NCI-H1092 (cell line): ENCODE measurements at places on chromosomes 6 and 20.

DNA sequence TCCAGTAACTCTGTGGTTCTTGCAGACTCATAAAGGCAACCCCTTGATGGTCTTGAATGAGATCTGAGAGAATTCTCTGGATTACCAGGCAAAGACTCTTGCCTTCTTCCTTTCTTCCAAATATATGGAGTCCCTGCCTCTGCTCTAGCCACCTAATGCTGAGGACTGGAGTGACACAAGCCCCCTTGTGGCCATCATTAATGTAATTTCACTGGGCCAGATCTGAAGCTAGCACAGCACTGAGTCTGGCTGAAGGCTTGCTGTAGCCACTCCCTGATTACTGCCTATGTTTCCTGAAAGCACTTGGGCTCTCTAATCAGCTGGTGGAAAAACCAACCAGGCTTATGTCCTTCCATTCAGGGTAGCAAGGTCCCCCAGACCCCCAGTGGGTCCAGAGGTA, 559.3 kb upstream of the IRAK1BP1 start:
- no peak for DNase-seq

DNA sequence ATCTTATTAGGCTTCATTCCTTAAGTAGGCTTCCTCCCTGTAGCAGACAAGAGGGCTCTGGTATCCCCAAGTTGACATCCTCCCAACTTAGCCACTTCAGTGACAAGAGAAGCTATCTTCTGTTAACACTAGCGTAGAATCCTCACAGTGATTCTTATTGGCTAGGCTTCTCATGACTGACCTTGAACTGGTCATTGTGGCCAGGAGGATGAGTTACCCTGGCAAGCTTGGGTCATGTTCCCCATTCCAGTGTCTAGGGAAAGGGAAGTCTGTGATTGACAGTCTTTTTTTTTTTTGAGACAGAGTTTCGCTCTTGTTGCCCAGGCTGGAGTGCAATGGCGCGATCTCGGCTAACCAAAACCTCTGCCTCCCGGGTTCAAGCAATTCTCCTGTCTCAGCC, 7.1 kb downstream of the CDKAL1 start:
- DNase-seq, result no peak

DNA sequence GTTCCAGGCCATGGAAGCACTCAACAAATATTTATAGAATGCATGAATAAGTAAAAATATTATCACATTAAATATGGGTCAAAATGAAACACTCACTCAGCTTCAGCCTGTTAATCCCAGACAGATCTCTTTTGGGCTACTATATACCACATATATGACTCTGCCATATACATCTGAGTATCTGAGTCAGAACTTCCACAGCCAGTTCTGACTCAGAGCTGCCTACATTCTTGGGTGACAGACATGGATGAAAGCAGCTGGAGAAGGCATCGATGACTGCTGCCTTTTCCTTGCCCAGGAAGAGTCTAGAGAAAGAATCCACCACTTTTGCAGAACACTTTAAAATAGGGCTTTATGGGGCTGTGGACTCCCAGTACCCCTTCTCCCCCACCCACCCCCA, 11.5 kb upstream of the PDYN start:
- no peak for DNase-seq

- DNase-seq, result no peak
Measured at GRCh38 chr20:58546756-58547622, 31.8 kb upstream of the APCDD1L start.

- DNase-seq, result no peak
Measured at GRCh38 chr6:80641591-80641990, 535.1 kb downstream of the BCKDHB start.

- no peak for DNase-seq
Measured at GRCh38 chr20:40370800-40371199, 318.2 kb downstream of the MAFB start.

DNA sequence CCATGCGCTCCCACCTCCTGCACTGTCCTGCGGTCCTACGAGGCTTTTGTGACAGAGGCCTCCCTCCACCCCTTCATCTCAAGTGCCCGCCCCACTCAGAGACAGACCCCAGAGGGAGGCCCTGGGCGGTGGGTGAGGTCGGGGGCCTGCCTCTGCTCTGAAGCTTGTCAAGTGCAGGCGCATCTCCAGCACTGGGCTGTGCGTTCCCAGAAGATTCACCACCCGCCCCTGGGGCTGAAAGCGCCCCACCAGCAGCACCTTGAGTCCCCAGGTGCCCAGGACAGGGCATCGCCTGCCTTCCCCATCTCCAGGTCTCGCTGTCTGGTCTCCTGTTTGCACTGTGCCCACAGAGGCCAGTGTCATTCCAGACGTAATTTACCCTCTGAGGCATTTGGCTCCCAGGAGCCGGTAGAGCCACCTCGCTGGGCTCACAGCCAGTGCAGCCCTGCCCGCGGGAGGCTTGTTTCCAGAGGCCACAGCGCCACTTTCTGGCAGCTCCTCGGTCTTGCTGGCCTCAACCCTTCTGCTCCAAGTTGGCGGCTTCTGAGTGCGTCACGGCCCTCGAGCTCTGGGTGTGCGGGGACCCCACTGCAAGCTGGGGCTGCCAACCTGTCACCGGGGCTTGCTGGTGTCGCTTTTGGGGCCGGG, 191.1 kb downstream of the TAF4 start:
- peak; percentile 41 for DNase-seq

- DNase-seq, result no peak
Measured at GRCh38 chr6:120111001-120111400, 761.4 kb upstream of the MAN1A1 start.

DNA sequence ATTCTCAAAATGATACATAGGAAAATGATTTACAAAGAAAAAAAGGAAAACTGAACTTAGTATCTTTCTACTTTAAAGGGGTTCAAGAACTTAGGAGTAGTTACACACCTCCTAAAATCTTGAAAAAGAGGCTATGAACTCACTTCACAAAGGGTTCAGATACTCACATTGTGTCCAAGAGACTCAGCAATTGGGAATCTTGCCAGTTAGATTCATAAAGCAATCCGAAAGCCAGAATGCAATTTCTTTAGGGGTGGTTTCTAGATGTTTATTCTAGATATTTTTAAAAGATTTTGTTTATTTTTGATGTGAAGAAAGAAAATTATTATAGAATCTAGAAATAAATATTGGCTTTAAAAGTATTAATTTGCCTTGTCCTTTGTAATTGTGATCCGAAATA, 1.7 kb upstream of the MYB start:
- DNase-seq, result no peak

DNA sequence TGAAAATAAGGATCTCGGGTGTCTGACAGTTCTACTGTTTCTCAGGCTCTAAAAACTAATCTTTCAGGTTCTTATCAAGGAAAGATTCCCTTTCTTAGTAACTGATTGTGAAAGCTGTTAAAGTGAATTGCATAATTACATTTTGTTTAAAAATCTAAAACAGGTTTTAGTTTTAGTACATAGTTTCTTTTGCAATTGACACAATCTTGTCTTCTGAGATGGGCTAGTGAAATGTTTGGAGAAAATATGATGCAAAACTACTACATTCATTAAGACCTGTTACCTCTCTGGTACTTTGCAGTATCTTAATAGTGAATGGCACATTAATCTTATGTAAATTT, 298.4 kb downstream of the UTRN start:
- DNase-seq, result no peak

DNA sequence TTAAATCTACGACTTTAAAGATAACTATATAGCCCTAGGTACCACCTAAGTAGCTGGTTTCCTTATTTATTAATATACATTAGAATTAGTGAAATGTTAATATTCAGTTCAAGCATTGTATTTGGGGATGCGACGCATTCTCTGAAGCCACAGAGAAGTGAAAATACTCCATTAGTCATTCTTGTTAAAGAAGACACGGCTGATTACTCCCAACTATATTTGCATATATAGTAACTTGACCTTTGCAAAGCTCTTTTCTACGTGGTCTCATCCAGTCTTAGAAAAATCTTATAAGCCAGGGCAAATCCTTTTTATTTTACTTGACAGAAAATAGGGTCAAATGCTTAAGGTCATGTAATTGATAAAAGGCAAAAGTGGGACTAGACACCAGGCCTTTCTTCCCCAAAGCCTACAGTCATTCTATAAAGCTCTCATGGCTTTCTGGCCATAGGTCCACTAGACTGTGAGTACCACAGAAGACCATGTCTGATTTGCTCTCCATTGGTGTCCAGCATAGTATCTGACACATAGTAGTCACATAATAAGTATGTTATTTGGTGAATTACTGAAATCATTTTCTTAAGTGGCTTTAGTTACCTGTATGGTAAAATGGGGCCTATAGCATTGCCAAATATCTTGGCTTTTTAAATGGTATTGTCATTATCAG, 11.3 kb downstream of the ZHX3 start:
- DNase-seq, result no peak

DNA sequence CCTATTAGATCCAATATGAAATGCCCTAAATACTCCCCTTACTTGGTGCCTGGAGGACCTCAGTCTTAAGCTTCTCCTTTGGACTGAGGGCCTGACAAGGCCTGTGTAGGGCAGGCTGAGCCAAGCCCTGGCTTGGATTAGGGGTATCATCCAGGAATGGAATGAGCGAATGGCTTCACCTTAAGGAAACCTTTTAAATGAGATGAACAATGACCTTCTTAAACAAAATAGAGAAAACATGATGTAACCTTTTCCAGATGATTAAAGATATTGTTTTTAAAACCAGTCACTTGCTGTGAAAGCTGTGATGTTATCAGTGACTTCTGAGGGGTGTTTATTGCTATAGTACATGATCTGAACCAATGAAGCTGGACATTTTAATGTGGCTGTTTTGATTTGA, 55.5 kb downstream of the TRAF3IP2 start:
- DNase-seq, result no peak

- DNase-seq, result no peak
Measured at GRCh38 chr20:25389858-25390537, 637 bp downstream of the ABHD12 start.

DNA sequence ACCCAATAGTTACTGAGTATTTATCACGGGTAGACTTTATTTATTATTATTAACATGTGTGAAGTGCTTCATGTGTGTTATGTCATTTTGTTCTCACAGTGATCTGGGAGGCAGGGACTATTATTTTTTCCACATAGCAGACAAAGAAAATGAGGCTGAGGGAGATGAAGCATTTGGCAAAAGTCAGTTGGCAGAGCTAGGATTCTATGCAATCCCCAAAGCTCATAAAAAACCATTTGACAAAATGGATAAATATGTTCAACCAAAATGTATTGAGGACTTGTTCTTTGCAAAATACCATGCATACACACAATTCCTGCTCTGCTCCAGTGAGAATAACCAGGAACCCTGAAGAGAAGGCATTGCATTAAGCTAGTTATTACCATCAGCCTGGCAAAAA, 184.4 kb downstream of the HS3ST5 start:
- no peak for DNase-seq

DNA sequence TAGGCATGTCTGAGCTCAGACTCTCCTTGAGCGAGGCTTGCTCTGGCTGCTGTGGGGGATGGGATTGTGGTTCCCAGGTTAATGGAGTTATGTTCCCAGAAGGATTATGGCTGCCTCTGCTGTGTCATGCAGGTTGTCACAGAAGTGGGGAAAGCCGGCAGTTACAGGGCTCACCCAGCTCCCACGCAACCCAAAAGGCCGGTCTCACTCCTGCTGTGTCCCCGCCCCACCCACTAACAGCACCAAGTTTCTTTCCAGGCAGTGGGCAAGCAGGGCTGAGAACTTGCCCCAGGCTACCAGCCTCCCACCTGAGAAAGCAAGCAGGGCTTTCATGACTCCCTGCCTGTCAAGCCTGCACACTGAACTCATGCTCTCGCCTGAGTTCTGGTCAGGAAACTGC, 750.5 kb downstream of the FRK start:
- no peak for DNase-seq

GRCh38 chr6:148999501-148999900, 252.7 kb downstream of the UST start:
- DNase-seq, result no peak

GRCh38 chr20:64247970-64248841, 7.3 kb upstream of the PCMTD2 start:
- DNase-seq, result no peak

DNA sequence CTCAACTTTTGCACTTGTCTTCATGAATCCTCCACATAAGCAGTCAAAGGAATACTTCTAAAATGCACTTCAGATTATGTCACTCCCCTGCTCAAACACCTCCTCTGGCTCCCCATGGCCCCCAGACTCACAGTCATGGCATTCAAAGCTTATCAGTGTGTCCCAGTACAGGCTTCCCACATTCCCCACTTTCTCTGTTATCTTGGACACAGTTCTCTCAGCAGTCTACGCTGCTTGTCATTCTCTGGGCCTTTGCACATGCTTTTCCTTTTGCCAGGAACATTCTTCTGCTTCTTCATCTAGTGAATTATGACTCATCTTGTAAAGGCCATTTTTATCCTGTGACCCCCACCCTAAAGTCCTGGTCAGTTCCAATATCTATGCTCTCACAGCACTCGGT, 31.8 kb downstream of the SLC13A3 start:
- no peak for DNase-seq

DNA sequence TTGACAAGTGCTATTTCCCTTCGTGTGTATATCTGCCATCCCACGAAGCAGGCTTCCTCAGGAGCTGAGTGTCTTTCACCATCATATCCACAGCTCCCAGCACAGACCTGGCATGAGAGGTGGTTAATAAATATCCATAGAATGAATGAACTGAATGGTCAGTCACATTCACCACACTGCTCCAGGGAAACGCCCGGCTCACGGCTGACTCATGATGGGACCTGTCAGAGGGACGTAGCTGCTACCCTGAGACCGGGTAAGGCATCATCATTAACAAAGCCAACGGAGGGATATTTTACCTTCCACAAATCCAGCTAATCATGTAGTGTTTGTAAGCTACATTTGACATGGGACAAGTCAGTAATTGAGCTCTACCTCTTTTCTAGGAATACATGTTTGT, 12.5 kb downstream of the AGPAT4 start:
- DNase-seq, result no peak

- DNase-seq, result peak; percentile 35
Measured at GRCh38 chr6:75368151-75368779, 83.7 kb upstream of the TMEM30A start.

DNA sequence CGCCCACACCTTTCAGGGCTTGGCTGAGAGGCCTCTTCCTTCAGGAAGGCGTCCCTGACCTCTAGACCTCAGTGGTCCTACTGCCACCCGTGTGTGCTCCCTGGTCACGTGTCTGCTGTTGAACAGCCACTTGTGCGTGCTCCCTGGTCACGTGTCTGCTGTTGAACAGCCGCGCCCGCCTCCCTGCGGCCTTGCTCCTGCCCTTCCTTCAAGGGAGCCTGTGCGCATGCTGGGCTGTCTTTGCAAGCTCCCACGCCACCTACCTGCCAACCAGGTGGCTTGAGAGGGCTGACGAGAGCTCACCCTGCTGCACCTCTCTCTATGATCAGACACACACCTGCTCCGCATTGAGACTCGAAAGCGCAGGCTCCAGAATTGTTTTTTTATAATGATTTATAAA, 179.3 kb downstream of the BMP7 start:
- no peak for DNase-seq

GRCh38 chr6:39681674-39682121, 43.5 kb downstream of the KIF6 start:
- DNase-seq, result no peak

GRCh38 chr20:16245879-16246278, 327.4 kb downstream of the KIF16B start:
- DNase-seq, result no peak
